ENCODE measurements at places on chromosomes 7 and 10.

DNA sequence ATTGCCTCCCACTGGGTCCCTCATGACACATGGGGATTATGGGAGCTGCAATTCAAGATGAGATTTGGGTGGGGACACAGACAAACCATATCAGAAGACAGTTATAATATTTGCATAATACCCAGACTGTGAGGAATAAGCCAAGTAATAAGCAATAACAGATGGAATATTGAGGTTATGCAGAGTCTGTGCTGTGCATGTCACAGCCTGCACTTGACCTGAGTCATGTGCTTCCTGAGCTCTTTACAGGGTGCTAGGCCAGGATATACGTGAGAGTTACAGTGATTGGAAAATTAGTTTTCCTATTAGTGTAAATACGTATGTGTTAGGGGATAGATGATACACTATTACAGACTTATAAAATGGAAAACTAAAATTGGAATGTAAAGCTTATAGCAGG is 288.7 kb downstream of the SDK1 start:
- no peak for DNase-seq

GRCh38 chr10:64486149-64486548 is 964.9 kb downstream of the REEP3 start:
- DNase-seq: no peak

DNA sequence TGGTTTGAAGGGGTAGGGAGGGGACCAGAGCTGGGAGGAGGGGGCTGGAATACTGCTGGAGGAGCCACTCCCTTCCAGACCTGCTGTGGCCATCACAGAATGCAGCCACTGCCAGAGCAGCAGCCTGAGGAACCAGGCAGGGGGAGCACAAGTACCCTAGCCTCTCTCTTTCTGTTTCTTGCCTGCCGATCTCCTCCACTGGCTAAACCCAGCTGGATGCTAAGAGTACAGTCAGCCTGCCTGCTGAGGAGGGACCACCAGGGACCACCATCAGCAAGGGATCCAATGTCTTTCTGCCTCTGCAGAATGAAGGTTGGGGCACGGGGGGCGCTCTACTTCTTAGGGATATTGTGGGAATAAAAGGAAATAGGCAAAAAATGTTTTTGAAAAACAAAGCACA is 4.7 kb downstream of the BLVRA start:
- no peak for DNase-seq

DNA sequence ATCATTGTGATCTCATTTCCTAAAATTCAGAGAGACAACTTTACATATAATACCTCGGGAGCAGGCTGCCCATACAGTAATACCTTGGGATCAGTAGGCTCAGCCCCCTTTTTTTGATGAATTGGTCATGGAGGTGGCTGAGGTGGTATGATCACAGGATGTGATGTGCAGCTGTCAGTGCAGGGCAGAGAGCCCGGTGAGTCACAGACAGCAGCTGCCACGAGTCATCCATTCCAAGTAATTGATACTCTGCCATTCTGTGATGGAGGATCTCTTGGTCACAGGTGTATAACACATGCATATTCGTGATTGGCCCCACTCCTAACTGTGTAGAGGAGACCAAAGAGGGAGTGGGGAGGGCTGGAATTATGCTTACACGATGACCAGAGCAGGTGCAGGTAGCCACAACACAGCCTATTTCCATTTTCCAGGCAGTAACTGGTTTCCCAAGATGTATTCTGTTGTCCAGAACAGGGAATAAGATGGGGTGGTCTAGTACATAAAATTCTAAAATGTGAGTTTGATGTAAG is 14.1 kb downstream of the NRCAM start:
- DNase-seq: peak; percentile 35

- DNase-seq: no peak
Measured at GRCh38 chr10:22690614-22691431, 23.6 kb downstream of the PIP4K2A start.

GRCh38 chr10:75936841-75937240 is 505.4 kb downstream of the LRMDA start:
- DNase-seq: no peak

DNA sequence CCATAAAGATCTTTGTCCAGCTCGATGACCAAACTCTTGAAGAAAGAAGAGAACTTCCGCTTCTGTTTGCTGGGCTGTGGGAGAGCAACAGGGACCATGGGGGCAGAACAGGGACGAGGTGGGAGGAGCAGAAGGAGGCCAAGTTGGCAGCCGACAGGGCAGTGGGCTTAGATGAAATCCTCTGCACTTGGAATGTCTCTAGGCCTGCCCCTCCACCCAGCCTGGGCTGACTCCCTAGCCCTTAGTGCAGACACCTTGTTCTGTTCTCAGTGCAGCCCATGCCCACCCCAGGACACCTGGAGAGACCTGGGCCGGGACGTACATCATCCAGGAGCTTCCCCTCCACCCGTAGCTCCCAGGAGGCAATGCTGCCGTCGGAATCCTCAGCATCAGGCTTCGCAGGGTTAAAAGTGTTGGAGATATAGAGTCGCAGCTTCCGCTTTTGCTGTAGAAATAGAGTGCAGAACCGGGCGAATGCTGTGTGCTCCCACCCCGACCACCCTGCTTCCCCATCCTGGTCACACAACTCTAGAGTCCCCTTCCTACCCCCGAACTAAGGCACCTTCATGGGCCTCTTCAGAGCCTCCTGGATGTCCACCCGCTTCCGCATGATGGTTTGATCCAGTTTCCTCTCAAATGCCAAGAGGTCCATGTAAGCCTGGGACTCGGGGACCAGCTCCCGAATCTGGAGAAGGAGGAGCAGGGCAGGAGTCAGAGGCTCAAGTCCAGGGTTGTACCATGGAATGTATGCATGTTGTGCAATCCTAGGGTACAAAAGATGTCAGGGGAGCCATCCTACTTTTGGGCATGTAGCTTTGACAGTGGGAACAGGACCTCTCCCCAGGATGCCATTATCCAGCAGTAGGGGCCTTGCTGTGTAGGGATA is 6.1 kb downstream of the SMARCD3 start:
- DNase-seq: no peak

- no peak for DNase-seq
Measured at GRCh38 chr7:17368856-17369524, 70.5 kb downstream of the AHR start.

- DNase-seq: no peak
Measured at GRCh38 chr7:157136372-157136771, 2.4 kb upstream of the UBE3C start.

DNA sequence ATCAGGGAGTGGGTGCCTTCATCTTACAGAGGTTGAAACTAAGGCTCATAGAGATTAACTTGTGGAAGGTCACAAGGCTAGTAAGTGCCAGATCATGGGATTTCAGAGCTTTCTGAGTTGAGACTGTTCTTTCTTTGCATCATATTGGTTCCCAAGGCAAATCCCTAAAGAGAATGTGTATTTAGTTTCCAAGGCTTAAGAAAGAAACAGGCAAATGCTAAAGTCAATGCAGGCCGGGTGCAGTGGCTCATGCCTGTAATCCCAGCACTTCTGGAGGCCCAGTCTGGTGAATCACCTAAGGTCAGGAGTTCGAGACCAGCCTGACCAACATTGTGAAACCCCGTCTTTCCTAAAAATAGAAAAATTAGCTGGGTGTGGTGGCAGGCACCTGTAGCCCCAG is 19.8 kb downstream of the CDK1 start:
- DNase-seq: no peak

DNA sequence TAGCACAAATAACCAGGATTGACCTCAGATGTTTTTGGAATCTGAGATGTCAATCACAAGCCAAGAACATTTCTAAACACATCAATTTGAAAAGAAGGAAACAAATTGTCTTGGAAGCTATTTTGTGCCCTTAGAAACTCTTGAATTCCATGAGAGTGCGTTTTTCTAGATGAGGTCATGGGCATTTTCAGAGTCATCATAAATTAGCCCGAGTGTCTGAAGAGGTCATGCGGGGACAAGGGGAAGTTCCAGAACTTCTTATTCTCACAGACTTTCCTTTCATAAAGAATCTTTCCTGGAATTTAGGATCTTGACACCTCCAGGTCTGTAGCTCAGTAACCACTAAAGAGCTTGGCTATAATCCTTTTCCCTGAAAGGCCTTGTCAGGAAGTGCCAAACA is 28.2 kb downstream of the IL2RA start:
- no peak for DNase-seq

DNA sequence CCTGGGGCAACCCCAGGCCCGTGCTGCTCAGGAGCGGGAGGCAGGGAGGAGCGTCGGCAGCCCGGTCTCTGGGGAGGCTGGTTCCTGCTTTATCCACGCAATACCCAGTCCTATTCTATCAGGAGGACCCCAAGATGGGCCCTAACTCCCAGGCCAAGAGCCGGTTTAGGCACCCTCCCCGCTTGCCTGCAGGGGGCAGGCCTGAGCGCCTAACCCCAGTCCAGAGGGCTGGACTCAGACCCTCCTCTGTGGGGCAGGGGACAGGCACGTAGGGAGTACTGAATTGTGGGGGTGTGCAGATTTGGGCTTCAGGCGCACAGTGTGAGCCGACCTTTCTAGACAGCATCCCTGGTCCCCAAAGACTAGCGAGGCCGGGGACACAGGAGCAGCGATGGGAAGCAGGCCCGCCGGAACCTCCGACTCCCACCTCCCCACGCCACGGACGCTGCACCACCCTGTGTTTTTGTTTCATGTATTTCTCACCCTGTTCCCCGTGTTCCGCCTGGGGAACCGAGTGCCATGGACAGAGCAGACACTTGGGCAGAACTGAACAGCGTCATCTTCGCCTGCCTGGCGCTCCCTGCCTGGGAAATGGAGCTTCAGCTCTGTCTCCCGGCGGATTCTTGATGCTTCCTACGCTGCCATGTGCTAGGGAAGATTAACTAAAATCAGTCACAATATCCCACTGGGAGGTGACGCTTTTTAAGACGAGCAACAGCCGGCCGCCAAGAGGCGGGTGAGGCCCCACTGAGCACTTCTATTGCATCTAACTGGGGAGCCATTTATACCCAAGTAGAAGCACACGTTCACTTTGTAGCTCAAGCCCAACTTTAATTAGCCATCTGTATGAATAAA is 5.3 kb downstream of the NUDT1 start:
- peak; percentile 33 for DNase-seq

All from activated CD8-positive, alpha-beta T cell treated with anti-CD3 and anti-CD28 coated beads, Interleukin-2, amount 10 ng/mL, durations not matched to agents 7 days and 5 days (primary cell).